ENCODE measurements at places on chromosomes 11 and 22.

DNA sequence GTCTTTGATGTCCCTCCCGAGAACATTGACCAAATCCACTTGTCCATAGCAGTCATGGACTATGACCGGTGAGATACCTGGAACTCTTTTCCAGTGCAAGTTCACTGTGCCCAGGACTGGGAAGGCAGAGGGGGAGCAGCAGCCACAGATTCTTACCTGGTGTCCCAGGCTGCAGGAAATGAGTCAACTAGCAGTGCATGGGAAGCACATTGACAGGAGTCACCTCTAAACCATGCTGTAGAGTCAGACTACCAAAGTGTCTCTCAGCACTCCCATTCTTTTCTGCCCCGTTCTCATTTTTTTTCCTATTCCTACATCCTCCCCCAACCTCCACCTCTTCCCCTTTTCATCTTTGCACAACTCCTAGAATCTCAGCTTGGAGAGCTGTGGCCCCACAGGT, 67.2 kb upstream of the OLFML1 start:
- DNase-seq = no peak

GRCh38 chr11:82869657-82870056, 30.6 kb downstream of the PRCP start:
- DNase-seq = peak; percentile 12

DNA sequence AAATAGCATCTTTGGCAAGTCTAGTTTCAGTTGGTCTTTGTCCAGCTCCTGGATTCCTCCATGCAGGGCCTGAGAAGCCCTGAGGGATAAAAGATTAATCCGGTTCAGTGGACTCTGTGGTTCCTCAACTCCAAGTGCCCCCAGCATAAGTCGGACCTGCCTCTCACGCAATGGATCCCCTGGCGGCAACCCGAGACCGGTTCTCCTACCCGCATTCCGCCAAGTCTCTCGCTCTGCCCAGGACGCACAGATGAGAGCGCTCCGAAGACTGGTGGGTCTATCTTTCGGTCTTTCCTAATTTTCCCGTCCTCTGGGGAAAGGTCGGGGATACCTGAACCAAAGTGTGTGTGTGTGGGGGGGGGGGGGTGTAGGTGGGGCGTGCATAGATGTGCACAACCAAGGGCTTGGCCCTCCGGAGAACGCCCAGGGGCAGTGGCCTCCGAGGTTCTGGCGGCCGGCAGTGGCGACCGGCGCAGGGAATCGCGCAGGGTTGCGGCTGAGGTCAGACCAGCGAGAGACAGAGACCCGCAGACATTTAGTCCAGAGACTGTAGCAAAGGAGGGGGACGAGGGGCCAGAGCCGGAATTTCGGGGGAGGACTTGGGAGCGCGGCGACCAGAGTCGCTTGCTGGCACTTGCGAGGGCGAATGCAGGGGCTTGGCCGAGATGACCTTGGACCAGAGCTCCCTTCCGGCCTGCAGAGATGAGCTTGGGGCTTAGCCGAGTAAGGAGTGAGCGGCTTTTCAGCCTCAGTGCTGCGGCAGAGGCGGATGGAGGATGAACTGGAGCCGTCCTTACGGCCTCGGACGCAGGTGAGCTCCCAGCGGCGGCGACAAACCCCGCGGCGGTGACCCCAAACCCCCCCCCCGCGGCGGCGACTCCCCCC, 712 bp upstream of the SLC2A11 start:
- peak; percentile 64 for DNase-seq

DNA sequence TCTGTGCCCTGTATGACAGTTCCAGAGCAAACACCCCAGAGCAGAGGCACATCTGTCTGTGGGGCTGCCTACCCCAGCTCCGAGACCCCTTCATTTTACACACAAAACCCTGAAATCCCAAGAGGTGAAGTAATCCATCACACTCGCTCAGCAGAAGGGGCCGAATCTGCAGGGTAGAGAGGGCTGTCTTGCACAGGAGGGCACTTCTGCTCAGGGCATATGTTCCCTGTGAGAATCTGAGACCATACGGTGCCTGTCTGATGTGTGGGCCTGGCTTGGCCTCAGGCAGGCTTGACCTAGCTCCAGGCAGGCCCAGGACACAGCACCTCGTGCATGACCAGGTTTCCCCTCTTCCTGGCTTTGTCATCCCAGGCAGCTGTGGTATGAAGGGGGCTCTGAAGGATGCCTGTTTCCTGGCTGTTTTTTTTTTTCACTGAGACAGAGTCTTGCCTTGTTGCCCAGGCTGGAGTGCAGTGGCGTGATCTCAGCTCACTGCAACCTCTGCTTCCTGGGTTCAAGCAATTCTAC, 37.2 kb downstream of the GRIK4 start:
- DNase-seq = no peak

DNA sequence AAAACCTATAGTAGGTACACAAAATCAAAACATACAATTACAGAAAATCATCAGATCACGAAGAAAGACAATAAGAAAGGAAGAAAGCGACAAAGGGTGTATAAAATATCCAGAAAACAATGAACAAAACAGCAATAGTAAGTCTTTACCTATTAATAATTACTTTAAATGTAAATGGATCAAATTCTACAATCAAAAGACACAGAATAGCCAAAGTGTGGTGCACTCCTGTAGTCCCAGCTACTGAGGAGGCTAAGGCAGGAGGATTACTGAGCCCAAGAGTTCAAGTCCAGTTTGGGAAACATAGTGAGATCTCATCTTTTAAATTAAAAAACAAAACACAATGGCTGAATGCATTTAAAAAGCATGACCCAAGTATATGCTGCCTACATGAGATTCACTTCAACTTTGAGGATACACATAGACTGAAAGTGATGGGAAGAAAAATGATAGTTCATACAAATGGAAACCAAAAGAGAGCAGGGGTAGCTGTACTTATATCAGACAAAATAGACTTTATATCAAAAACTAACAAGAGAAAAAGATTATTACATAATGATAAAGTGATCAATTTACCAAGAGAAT, 40.6 kb downstream of the ASCL2 start:
- DNase-seq = no peak

- no peak for DNase-seq
Measured at GRCh38 chr11:82080160-82080559, 653.5 kb downstream of the FAM181B start.

DNA sequence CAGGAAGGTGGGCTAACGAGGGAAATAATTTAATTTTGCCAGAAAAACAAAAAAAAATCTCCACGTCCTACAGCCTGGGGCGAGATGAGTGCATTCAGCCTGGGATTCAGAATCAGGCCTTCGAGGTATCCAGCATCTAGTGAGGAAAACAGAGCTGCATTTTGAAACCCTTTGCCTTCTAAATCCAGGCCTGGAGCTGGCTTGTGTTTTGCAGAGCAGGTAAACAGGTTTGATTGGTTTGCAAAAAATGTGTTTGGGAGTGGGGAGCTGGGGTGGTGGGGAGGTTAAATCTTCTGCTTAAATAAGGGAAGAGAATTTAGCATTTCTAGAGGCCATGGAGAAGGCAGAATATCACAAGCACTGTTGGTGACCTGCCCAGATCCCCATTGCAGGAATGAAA, 29.7 kb upstream of the RASD2 start:
- DNase-seq = no peak

DNA sequence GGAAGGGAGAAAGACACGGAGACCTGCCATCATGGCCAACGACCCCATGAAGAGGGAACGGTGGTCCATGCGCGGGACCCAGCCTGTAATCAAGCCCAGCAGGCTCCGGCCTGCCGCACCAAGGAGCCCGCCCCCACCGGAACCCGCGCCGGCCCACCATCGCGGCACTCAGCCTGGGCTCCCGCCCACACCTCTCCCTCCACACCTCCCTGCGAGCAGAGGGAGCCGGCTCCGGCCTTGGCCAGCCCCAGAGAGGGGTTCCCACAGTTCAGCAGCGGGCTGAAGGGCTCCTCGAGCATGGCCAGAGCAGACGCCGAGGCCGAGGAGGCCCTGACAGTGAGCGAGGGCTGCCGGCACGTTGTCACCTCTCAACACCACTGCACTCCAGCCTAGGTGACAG, 1302.8 kb upstream of the CNTN5 start:
- no peak for DNase-seq

DNA sequence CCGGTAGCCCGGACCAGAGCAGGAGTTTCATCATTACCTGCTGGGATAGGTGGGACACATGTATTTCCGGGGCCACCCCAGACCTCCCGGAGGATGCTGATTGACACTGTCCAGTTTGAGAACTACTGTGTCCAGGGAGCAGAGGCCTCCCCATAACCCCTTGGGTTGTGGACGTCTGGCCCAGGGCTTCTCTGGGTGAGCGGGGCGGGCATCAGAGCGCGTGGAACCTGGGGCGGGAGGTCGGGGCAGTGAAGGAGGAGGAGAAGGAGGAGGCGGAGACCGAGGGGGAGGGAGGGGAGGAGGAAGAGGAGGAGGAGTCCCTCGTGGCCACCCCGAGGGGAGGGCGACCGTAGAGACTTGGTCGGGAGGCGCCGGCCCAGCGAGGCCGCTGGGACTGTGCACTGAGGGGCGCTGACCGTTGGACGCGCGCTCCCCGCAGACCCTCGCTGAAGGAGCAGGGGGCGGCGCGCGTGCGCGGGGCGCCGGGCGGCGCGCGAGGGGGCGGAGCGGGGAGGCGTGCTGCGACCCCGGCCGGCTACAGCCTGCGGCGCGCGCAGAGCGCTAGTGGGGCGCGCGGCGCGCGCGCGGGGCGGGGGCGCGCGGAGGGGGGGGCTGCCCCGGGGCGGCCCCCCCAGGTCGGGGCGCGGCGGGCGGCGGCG, at the start of gene GRK3:
Gene GRK3 (plus strand): TSS at position 356 of the 659 bp plus-strand sequence. CDS start 366 bp downstream, outside the sequence.
- peak; percentile 33 for DNase-seq

- DNase-seq = no peak
Measured at GRCh38 chr11:125423247-125423849, 72.7 kb downstream of the FEZ1 start.

DNA sequence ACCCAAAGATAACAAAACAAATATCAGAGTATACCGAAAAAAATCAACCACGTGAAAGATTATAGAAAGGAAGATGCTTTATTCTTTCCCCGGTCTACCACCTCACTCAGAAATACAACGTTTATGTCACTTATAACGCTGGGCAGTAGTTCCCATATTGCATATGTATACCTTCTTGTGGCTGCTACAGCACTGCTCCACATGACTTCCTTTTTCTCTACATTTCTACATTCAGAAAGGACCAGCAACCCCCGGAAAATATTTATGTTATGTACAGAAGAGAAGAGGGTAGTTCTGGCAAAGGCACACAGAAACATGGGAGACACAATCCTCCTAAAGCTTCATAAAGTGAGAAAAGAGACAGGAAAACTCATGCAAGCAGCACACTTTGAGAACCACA, 56.8 kb downstream of the MTMR2 start:
- no peak for DNase-seq

- peak; percentile 52 for DNase-seq
Measured at GRCh38 chr11:77109236-77110019, 6.8 kb downstream of the OMP start.

DNA sequence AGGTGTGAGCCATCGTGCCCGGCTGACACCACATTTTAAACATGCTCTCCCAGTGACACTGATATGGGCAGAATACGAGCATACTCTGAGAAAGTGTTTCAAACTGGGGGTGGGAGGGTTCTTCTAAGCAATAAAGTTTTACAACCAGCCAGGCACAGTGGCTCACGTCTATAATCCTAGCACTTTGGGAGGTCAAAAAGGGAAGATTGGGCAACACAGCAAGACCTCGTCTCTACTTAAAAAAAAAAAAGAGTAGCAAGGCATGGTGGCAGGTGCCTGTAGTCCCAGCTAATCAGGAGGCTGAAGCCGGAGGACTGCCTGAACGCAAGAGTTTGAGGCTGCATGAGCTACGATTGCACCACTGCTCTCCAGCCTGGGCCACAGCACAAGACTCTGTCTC, 2.2 kb downstream of the GANAB start:
- no peak for DNase-seq

- DNase-seq = no peak
Measured at GRCh38 chr22:25485626-25486545, 78.6 kb upstream of the GRK3 start.

- DNase-seq = no peak
Measured at GRCh38 chr22:47694536-47695130, 932.2 kb downstream of the TBC1D22A start.

DNA sequence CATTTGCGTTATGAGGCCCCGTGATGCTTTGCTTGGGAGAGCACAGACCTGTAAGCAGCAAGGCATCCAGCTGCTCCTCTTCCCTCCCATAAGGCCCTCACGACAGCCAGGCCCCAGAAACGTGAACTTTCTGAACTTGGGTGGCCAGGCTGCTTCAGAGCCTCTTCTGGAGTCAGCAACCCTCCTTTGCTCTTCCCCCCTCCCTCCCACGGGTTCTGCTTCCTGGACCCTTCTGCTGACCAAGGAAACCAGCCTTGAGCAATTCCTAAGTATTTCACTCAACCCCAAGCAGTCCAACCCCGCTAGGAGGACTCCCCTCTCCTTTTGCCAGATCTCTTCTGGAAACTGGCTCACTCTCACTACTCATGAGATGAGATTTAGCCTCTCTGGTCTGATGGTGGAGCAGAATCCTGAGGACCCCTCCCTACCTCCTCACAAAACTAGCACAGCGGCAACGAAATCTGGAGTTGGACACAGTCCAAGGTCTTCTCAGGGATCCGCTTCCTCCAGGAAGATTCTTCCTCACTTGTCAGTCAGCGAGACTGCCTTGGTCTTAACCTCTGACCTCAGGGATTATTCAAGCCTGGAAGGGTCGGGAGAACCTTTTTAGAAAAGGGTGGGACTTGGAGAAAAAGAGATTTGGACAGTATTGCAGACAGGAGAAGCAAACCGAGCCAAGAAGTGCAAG, 86.2 kb downstream of the UBASH3B start:
- no peak for DNase-seq

DNA sequence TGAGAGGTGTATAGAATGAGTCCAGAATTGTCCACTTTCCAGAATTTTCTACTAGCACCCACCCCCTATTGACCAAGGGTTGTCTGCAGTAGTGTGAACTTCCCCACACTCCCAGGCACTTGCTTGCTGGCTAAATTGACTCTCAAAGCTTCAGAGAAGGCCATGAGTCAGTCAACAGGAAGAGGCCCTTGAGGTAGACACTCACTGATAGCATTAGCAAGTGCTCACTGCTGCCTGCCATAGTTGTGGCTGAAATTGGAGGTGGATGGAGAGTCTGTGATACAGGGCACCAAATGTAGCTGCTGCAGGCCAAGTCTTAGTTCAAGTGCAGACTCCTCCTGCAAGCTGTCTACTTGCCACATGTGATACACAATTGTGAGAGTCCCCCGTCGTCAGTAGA, 156.8 kb downstream of the SPON1 start:
- DNase-seq = no peak

DNA sequence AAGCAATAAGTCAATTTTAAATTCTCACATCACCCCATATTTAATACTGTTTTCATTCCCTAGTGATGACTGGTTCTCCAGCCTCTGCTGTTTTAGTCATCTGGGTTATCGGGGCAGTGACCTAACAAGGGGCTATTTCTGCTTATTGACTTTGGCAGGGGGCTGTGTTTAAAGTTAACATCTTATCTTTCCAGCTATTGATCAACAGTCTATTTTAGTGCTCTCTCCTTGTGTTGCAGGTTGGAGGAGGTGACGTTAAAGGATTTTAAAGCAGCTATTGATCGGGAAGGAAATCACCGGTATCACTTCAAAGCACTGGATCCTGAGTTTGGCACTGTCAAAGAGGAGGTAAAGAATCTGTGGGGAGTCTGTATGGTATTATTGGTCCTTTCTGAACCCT, 7.7 kb upstream of the DLAT start:
- DNase-seq = peak; percentile 37

- DNase-seq = peak; percentile 95
Measured at GRCh38 chr11:118621071-118621783, 13.8 kb downstream of the PHLDB1 start.

GRCh38 chr11:7515447-7515886, 1.7 kb downstream of the PPFIBP2 start:
- no peak for DNase-seq

- DNase-seq = no peak
Measured at GRCh38 chr11:99098258-99098657, 77.5 kb downstream of the CNTN5 start.

- DNase-seq = peak; percentile 66
Measured at GRCh38 chr22:26770624-26771023, 113.2 kb downstream of the MIAT start.

All from GM03348 (cell line).